ENCODE measurements at places on chromosomes 4 and X. TPM values are rescaled to one million over a fixed set of nuclear protein-coding genes. Genes with fewer than 3 reads are reported as not detected.

- no peak for DNase-seq
These were observed 958.1 kb upstream of the GRID2 start for GRCh38 chr4:91345632-91346031.

GRCh38 chr4:144733566-144733965, 87.6 kb downstream of the HHIP start:
- DNase-seq: no peak

APOO gene
- total RNA-seq: 5.6 TPM

- no peak for DNase-seq
These were observed 82.0 kb downstream of the WWC2 start for GRCh38 chr4:183181081-183181480.

GRCh38 chr4:146062340-146062739, 113.2 kb upstream of the LSM6 start:
- no peak for DNase-seq

DNA sequence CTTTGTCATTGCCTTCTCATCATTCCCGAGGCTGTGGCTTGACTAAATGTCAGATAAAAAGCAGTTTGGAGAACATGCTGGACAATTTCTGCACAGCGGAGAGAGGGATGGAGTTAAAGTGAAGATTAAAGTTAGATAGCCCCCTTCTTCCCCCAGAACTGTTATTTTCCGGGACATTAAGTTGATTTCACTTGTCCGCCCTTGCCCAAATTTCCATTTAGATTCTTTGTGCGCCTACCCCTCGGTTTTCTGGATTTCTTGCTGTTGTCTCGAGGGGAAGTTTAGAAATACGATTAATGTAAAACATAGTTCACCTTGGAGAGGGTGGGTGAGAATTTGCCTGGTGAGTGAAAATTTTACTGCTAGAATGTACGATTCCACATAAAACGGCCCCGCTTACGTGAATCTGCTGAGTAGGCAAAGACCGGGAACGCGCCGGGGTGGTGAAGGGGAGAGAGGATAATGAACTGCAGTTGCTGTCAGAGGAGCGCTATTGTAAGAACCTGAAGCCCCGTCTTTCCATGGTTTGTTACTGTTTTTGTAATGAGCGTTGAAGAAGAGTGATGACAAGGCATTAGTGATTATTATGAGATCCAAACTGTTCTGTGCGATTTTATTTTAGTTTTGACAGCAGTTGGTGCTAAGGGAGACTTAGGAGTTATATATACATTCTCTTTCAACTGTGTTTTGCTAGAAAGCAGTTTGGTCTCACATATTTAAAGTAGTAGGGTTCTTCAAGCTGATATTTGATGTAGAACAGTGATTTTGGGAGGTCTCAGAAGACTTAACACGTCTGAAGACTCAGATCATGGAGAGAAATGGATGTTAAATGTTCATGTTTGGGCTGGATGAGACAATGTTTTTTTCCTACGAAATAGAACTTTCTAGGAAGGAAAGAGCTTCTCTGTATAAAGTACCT, 73.0 kb downstream of the AFF1 start:
- DNase-seq: peak; percentile 72

DNA sequence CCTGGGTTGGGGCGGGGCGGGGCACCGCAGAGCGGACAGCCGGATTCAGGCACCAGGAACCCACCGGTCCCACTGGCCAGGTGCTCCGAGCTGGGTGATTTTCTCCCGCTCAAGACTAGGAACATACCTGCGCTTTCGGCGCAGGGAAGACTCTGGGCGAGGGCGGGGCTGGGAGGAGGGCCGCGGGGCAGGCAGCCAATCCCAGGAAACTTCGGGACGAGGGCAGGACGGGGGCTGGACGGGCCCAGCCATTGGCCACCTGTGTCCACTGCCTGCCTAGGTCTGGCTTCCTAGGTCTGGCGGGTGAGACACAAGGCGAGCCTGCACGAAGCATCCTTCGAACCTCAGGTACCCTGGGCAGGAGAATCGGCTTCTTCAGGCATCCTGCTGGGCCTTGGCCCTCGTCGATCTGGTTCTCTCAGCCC, 274 bp upstream of the ERVMER34-1 start:
- DNase-seq: peak; percentile 48

GRCh38 chrX:150982235-150982787, 824 bp upstream of the HMGB3 start:
- peak; percentile 14 for DNase-seq

DNA sequence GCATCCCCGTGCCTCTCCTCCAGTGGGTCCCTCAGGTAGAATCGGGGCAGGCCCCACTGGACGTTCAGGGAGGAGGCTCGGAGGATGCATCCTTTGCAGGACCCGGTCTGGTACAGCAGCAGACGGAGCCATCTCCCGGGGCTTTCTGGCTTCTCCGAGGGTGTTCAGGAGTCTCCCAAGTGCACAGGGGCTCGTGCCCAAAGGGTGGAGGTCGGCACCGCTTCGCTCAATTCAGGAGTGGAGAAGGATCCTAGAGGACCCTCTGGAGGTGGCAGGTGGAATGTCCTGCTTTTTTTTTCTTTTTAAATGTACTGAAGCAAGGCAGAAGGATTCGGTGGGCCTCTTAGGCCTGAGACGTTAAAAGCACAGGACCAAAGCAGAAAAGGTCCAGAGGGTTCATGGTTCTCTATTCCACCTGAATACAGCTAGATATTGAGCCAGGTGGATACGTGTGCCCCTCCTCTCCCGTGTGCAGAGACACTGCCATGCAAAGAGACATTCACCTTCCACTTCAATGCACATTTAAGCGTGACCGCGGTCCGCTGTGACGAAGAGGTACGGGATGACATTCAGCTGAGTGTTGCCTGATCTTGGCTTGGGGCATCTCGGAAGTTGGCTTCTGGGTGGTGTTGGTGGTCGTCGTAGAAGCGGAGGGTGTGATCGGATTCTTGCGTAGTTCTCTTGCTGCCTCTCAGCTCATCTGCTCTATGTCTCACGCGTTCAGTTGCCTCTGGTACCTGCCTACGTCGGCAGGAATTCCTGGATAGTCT, 281.2 kb upstream of the AGTR2 start:
- no peak for DNase-seq

GRCh38 chr4:142984871-142985585, 138.9 kb upstream of the INPP4B start:
- DNase-seq: peak; percentile 28

NXF2 gene
- total RNA-seq: not detected

DNA sequence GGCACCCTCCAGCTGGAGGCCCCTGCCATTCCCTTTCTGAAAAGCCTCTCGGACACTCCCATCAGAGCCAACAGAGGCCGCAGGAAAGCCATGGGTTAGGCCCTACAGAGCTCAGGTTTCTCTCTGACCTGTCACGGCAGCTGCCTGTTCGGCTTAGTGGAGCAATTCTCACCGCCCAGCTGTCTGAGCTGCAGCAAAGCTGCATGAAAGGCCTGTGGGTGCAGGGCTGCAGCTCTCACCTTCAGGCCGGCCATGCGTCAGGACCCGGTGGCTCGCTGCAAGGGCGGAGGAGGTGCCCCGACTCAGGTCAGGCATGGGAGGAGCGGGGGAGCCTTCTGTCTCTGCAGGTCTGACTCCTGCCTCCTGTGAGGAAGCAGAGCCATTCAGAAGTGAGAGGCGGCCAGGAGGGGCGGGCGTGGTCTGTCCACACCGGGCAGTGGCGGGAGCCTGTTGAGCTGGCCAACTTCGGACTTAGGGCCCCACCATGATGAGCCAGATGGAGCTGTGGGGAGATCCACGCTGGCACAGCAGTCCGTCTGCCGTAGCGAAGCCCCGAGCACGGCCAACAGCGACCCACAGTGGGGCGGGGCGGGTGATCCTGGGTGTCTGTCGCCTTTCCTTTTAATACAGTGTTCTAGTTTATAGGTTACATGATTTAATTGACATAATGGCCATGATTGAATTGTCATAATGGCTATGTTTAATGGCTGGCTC, 23.4 kb downstream of the PDE6B start:
- DNase-seq: no peak

DNA sequence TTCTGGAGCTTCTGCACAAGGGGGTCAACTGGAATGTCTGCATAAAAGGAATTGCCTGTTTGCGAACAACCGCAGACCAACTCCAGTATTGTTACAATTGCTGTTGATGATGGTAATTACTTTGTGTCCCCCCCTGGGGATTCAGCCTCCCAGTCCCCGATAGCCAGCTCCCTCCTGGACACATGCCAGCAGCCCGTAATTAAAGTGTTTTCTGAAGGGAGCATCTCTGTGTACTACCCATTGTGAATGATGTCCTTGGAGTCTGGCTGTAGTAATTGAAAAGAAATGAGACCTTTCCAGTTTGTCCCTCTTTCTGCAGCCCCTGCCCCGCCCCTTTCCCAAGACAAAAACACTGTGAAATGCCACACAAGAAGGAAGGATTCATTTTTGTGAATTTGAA, 377.1 kb upstream of the LCORL start:
- no peak for DNase-seq

- DNase-seq: no peak
These were observed 285.5 kb downstream of the CRLF2 start for GRCh38 chrX:926991-927390.

GRCh38 chr4:71992571-71993312, 39.1 kb upstream of the NPFFR2 start:
- no peak for DNase-seq

GRCh38 chr4:169621731-169622492, 1.5 kb downstream of the CLCN3 start:
- DNase-seq: peak; percentile 71

- DNase-seq: no peak
These were observed 246.5 kb upstream of the SFRP2 start for GRCh38 chr4:154035341-154035740.

DNA sequence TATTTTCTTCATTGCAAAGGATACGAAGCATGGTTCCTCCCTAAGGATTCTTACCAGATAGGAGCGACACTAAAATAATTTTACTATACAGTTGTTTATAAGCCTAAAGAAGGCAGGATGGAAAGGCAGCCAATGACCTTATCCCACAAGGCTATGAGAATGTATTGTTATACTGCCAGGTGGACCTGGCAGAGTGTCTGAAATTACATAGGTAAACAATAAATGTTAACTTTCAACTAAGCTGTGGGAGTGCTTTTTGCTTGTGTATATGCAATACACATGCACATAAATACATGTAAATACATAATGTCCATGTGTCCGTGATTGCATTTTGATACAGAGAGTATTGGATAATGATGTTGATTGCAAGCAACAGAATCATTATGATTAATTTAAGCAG, 850.6 kb downstream of the CENPC start:
- no peak for DNase-seq

- no peak for DNase-seq
These were observed 138.7 kb downstream of the VSIG4 start for GRCh38 chrX:65900850-65901844.

DNA sequence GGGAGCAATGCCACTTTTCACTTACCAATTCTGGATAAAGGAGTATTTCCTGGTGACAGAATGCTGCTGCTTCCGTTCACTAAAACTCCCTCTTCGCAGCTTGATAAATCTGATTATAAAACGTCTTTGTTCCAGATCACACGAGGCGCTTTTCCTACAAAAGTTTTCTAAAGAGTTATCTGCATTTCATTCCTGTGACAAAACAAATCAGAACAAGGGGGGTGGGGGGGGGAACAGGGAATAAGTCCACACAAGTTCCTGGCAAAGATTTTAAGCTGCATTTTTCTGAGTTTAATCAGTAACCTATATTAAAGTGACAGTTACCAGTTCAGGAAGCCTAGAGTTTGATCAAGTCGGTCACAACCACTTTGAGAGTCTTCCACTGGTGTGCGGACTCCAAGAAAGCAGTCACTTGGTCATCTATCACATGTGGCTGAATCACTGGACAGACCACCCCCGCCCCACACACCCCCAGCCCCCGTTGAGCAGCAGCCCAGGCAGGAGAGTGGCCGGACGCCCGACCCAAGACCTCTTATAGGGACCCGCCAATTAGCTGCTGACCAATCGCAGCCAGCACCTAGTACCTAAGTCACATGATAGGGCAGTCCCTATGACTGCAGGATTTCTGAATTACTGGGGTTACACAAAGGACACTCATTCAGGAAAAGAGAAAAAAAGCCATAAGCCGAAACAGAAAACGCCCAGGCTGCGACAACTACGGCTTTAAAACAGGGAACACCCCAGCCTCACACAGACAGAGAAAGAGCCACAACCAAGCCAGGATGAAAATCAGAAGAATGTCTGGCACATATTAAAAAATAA, 569.3 kb upstream of the DIPK2B start:
- peak; percentile 92 for DNase-seq

GRCh38 chr4:169279108-169279507, 8.4 kb upstream of the SH3RF1 start:
- peak; percentile 13 for DNase-seq

GRCh38 chrX:140090800-140091124, 125.4 kb upstream of the CXorf66 start:
- no peak for DNase-seq

GDPD2 gene
- 0.17 TPM for total RNA-seq

PLAC8 gene
- total RNA-seq: 1.1 TPM

DNA sequence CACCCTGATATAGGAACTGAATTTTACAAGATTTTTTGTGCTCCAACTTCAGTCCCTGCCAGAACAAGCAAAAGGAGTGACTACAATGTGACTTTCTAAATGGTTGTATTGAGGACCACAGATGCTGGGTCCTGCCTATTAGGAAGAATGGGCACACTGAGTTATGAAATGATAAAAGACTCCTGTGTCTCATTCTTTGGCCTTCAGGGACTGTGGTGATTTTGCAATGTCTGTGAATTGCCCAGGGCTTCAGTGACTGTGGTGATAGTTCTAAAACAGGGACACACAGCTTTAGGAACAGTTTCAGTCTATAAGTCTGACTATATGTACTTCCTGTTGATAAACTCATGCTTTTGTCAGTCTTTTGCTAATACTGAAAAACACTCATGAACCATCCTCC, 210.2 kb downstream of the DMD start:
- no peak for DNase-seq
